Spinal cord (tissue), 10 donors: ENCODE measurements at places on chromosomes 6 and 20.

DNA sequence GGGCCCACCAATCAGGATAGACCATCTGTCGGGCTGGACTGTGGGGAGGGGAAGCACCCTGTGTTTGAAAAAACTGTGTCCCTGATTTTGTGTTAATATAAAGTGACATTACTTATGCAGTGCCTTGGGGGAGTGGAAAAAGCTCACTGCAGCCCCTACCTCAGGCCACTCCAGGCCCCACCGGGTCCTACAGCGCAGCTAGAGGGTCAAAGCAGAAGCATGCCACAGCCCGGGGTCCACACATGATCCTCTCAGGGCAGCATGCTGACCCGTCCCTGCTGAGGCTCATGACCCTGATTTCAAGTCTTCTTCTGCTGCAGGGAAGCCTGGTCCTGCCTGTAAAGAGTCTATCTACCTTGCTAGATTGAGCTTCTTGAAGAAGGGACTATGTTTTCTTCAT is 133.0 kb upstream of the PLCB4 start:
- no peak overlapping the region for H3K4me3 ChIP-seq
- H3K36me3 ChIP-seq = no peaks in the 10 kb centered on the region
- DNase-seq = no peak
- H3K4me1 ChIP-seq = no peaks in the 10 kb centered on the region
- H3K27me3 ChIP-seq = no peaks in the 10 kb centered on the region

GRCh38 chr6:162613310-162613709 is 114.3 kb downstream of the PRKN start:
- no peak for DNase-seq
- H3K4me3 ChIP-seq = no peak overlapping the region
- H3K27ac ChIP-seq = no peak overlapping the region
- H3K4me1 ChIP-seq = no peaks in the 10 kb centered on the region
- H3K27me3 ChIP-seq = no peaks in the 10 kb centered on the region

DNA sequence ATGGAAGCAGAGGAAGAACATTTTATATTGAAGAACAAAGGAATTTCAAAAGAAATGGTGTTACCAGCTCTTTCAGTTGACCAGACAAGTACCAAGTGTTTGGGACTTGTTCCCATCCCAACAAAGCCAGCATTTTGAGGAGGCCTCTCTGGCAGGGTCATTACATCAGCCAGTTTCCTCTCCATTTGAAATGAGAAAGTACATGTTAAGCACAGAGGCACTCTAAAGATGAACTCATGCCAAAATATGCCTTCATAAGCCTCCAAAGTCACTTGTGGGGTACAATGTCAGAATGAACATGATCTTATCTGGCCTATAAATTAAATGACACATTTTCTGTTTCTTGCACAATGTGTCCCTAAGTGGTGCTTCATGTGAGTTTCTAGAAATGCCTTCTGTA is 223.9 kb downstream of the PRL start:
- H3K27ac ChIP-seq = no peak overlapping the region
- no peaks in the 10 kb centered on the region for H3K36me3 ChIP-seq
- H3K27me3 ChIP-seq = no peaks in the 10 kb centered on the region
- H3K4me3 ChIP-seq = no peak overlapping the region

DNA sequence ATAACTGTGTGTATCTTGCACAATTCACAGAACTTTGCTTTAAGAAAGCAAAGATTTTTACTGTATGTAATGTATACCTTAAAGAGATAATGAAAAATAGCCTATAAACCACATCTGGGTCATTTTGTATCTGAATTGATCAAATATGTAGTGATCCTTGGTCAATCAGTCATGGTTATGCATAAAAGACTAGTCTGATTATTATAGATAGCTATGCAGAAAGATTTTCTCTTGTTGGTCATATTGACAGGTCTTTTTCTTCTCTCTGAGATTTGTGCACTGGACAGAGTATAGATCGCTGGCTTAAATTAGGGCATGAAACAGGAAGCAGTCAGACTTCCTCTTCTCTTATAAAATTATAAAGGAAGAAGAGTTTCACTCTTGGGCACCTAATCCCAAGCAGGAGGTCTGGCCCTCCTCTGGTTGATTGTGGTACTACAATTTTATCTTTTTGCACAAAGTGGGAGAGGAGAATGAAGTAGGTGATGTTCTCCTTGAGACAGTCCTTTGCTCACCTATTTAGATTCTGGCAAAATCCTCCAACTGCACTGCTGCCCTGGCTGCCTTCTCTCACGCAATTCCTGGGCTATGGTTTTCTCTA is 380.9 kb upstream of the RGS17 start:
- no peak overlapping the region for H3K27ac ChIP-seq
- no peak overlapping the region for H3K4me3 ChIP-seq
- no peaks in the 10 kb centered on the region for H3K4me1 ChIP-seq
- no peaks in the 10 kb centered on the region for H3K27me3 ChIP-seq
- DNase-seq = no peak
- H3K36me3 ChIP-seq = no peaks in the 10 kb centered on the region

DNA sequence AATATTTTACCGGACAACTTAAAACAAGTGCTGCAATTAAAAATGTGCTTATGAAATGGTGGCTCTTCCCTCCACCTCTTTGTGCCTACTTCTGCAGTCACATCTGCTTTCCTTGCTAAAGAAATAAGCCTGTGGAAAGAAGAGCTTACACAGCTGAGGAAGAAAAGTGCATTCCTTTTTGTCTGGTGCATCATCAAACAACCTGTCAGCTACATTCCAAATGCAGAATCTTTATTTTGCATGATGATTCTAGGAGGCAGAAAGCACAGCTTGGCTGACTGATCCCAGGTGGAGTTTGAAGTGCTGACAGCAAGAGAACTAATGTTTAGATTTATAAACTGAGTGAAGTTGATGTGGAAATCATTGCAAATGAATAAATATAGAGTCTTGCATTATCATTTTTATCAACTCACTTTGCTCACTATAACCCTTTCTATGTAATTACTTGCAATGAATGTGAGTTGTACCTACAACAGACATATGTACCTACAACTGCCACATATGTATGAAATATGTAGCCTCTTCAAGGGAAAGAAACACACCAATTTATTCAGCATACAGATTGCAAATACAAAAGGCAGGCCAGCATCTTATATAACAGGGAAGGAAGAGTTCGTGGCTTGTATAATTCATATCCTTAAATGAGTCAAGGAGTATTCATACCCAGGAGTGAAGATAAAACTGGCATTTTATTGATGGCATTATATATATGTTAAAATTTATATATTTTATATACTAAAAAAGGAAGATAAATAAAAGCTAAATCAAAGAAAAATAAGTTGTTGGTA is 223.4 kb upstream of the MCHR2 start:
- no peak overlapping the region for H3K4me3 ChIP-seq
- DNase-seq = no peak
- H3K27ac ChIP-seq = no peak overlapping the region
- no peaks in the 10 kb centered on the region for H3K4me1 ChIP-seq
- H3K36me3 ChIP-seq = no peaks in the 10 kb centered on the region

GRCh38 chr6:49550492-49551077 is at the start of gene C6orf141:
C6orf141 (plus strand) TSS chr6:49550668; CDS start chr6:49550793, 125 bp downstream.
- H3K27me3 ChIP-seq = peaks cover 30% of the 10 kb centered on the region
- no peak within 1 kb of the TSS for H3K27ac ChIP-seq
- H3K4me3 ChIP-seq = peak within 1 kb of the TSS; percentile 40
- H3K36me3 ChIP-seq = no peaks in the 10 kb centered on the region
- peaks cover 14% of the 10 kb centered on the region for H3K4me1 ChIP-seq
- DNase-seq = no peak

DNA sequence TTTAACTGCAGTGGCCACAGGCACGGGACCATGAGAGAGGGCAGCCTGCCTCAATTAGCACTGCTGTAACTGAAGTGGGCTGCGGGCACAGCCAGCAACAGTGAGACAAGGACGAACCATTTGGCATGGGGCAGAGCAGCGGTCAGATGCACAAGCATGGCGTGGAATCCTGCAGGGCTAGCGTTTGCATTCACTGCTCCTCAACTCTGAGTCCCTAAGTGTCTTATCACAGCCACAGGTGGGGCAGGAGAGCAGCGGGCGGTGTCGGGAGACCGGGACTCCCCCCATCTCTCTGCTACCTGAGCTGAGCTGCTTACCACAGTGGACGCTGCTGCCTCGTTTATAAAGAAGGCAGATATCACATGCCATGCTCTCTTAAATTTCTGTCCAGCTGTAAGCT is 31.3 kb upstream of the PDE10A start:
- no peak overlapping the region for H3K27ac ChIP-seq
- H3K4me3 ChIP-seq = no peak overlapping the region
- no peak for DNase-seq
- H3K27me3 ChIP-seq = no peaks in the 10 kb centered on the region
- H3K36me3 ChIP-seq = no peaks in the 10 kb centered on the region
- H3K4me1 ChIP-seq = no peaks in the 10 kb centered on the region

GRCh38 chr6:62612471-62612870 is 326.4 kb upstream of the KHDRBS2 start:
- H3K36me3 ChIP-seq = no peaks in the 10 kb centered on the region
- H3K4me1 ChIP-seq = no peaks in the 10 kb centered on the region
- H3K27me3 ChIP-seq = no peaks in the 10 kb centered on the region

- no peak overlapping the region for H3K4me3 ChIP-seq
- peak overlapping the region; percentile 75 for H3K27ac ChIP-seq
- H3K27me3 ChIP-seq = no peaks in the 10 kb centered on the region
Observed at GRCh38 chr20:17874271-17875105, 94.1 kb downstream of the SNX5 start.

GRCh38 chr20:62641321-62642050 is 817 bp upstream of the SLCO4A1 start:
- no peak overlapping the region for H3K27ac ChIP-seq
- no peak for DNase-seq
- peaks cover 29% of the 10 kb centered on the region for H3K27me3 ChIP-seq

GRCh38 chr6:74857157-74857556 is 348.7 kb downstream of the COL12A1 start:
- no peak overlapping the region for H3K4me3 ChIP-seq
- no peak overlapping the region for H3K27ac ChIP-seq
- no peak for DNase-seq
- H3K36me3 ChIP-seq = no peaks in the 10 kb centered on the region

GRCh38 chr6:26401389-26401986 is 587 bp upstream of the BTN3A1 start:
- H3K36me3 ChIP-seq = no peaks in the 10 kb centered on the region
- H3K4me3 ChIP-seq = peak overlapping the region; percentile 72
- no peak for DNase-seq
- peak overlapping the region; percentile 93 for H3K27ac ChIP-seq
- no peaks in the 10 kb centered on the region for H3K27me3 ChIP-seq

DNA sequence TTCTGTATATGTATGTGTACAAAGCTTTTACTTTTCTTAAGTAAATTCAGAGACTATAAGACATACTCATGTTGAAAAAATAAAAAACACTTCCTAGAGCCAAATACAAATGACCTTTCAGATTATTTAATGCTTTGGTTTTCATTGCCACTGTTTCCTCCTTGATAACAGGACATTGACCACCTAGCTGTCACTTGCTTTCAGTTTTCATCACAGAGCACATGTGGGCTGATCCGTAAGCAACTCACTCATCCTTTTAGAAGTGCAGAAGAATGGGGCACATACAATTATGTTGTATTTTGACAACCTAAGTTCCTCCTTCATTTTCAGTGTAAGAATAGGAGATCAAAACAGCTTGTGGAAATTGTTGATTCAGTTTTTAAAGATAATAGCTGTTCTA is 6.2 kb downstream of the ZBTB2 start:
- H3K4me3 ChIP-seq = no peak overlapping the region
- no peak overlapping the region for H3K27ac ChIP-seq
- no peaks in the 10 kb centered on the region for H3K36me3 ChIP-seq
- peaks cover 9% of the 10 kb centered on the region for H3K4me1 ChIP-seq

- H3K4me1 ChIP-seq = no peaks in the 10 kb centered on the region
- H3K27me3 ChIP-seq = no peaks in the 10 kb centered on the region
- no peaks in the 10 kb centered on the region for H3K36me3 ChIP-seq
- H3K4me3 ChIP-seq = no peak overlapping the region
- DNase-seq = no peak
Observed at GRCh38 chr20:11320033-11320432, 597.7 kb upstream of the BTBD3 start.
